ENCODE measurements at places on chromosomes 5 and 9. TPM values are rescaled to one million over a fixed set of nuclear protein-coding genes. Genes with fewer than 3 reads are reported as not detected.

DNA sequence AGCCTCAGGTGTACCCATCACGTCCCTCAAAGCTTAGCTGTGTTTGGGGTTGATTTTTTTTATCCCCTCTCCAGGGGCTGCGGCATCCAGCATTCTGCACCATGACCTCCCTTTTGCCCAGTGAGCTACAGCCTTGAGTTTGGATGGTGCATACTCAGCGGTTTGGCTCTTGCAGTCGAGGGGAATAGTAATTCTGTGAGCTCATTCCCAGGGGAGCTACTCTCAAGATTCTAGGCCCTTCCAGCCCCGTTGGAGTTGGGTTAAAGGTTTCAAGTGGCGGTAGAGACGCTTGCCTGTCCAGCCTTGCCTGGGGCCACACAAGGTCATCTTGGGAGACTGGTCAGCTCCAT, 102.2 kb upstream of the SPRY4 start:
- DNase-seq, result no peak

- peak; percentile 21 for DNase-seq
Measured at GRCh38 chr5:67156976-67157583, 39.5 kb downstream of the CD180 start.

DNA sequence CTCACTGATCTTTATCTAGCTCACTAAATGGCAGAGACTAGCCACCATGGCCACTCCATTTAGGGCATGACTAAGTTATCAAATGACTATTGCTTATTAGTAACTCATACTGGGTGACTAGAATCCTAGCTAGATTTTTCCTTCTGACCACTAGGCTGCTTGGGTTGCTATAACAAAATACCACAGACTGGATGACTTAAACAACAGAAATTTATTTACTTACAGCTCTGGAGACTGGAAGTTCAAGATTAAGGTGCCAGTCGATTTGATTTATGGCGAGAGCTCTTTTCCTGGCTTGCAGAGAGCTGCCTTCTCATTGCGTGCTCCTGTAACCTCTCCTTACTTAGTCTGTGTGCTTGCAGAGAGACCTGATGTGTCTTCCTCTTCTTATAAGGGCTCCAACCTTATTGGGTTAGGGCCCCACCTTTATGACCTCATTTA, 55.0 kb upstream of the APC start:
- no peak for DNase-seq

Gene CFAP90
- not detected for total RNA-seq

Gene BNC2
- 2.7 TPM for total RNA-seq

DNA sequence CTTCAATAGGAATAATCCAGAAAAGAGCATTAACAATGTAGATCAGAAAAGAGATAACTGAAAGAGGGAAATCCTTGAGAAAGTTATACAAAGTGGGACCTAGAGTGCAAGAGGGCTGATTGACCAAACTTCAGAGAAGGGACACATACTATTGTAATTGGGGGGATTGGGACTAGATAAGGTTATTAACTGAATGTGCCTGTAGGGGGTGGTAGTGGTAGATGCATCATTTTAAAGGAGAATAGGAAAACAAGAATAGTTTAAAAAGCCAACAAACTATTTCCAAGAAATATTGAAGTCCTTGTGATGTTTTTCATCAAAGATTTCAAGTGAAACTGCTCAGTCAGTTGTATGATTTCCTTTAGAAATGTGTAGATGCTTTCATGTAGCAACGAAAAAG, 468.5 kb downstream of the TAF11L14 start:
- DNase-seq, result no peak

GRCh38 chr5:13994621-13995253, 50.2 kb upstream of the DNAH5 start:
- DNase-seq, result no peak

Gene CXCL14
- 1.7 TPM for total RNA-seq

DNA sequence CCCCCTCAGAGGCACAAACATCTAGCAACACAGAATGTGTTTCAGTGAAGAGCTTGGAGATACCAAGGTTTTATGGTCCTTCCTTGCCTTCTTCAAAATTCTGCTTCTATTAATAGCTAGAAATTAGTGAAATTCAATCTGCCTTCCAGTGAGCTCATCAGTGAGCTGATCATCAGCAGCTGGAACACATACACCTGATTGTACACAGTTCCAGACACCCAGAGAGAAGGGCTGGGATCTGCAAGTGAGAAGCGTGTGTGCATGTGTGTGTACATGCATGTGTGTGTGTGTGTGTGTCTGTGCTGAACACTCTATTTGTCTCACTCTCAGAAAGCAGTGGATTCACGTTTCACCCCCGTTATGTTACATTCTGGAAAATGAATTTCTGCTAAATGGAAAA, 28.5 kb downstream of the CFAP90 start:
- DNase-seq, result no peak

- DNase-seq, result no peak
Measured at GRCh38 chr5:8094304-8094703, 225.4 kb downstream of the MTRR start.

Gene CDH9
- total RNA-seq, result not detected

- no peak for DNase-seq
Measured at GRCh38 chr9:124398191-124398935, 16.9 kb downstream of the PSMB7 start.

GRCh38 chr9:127126971-127127370, 4.5 kb upstream of the ANGPTL2 start:
- DNase-seq, result no peak

Gene LCN1
- not detected for total RNA-seq

DNA sequence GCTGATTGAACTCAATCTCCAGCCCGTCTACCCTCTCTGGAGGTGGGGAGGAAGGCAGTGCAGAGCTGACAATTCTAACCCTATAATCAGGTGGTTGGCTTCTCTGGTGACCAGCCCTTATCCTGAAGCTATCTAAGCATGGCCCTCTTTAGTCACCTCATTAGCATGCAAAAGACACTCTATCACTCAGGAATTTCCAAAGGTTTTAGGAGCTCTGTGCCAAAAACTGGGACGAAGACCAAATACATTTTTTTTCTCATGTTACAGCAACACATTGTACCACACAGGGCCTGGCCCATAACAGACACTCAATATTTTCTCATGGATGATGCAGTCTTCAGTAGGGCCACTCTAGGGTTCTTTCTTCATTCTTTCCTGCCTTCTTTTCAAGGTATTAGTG, 118.8 kb upstream of the VLDLR start:
- no peak for DNase-seq

Gene LRRC19
- not detected for total RNA-seq

DNA sequence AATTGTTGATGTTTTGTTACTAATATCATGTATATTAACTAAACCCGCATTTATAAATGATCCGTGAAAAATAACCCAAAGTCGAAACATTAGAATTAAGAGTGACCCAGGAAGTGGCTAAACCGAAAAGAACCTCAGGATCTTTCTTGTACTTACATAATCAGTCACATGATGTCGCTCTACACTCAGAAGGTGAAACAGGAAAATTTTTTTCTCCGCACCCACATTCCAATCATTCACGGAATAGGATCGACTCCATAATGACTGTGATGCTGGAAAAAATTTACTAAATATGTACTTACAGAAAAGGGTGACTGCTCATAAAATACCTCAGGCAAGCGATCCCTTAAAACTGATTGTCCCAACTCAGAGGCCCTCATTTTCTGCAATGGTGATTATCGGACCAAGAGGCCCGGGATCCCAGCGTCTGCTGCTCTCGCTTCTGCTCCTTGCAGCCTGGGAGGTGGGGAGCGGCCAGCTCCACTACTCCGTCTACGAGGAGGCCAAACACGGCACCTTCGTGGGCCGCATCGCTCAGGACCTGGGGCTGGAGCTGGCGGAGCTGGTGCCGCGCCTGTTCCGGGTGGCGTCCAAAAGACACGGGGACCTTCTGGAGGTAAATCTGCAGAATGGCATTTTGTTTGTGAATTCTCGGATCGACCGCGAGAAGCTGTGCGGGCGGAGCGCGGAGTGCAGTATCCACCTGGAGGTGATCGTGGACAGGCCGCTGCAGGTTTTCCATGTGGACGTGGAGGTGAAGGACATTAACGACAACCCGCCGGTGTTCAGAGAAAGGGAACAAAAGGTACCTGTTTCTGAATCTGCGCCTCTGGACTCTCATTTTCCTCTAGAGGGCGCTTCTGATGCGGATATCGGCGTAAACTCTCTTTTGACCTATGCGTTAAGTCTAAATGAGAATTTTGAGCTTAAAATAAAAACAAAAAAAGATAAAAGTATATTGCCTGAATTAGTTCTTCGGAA, at the start of gene PCDHA12:
PCDHA12 (plus strand) TSS at position 224 of the 981 bp plus-strand sequence; CDS start at position 389, 165 bp downstream.
- no peak for DNase-seq

DNA sequence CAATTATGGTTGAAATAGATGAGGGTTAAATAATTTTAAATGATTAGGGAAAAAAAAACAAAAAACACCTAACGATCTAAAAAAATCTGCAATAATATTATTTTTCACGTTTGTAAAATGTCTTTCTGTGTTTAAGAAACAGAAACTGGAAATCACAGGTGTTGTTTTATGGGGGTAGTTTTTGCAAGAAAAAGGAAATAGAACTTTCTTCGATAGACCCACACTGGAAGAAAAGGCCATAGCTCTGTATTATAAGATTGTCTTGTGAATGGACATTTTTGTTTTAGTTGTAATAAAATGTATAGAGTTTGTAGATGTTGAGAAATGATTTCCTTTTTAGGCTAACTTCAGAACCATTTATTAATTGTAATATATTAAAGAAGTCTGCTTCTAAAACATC, 5.5 kb downstream of the CSNK1G3 start:
- no peak for DNase-seq

GRCh38 chr5:97009212-97009898, 73.5 kb downstream of the LNPEP start:
- DNase-seq, result no peak

DNA sequence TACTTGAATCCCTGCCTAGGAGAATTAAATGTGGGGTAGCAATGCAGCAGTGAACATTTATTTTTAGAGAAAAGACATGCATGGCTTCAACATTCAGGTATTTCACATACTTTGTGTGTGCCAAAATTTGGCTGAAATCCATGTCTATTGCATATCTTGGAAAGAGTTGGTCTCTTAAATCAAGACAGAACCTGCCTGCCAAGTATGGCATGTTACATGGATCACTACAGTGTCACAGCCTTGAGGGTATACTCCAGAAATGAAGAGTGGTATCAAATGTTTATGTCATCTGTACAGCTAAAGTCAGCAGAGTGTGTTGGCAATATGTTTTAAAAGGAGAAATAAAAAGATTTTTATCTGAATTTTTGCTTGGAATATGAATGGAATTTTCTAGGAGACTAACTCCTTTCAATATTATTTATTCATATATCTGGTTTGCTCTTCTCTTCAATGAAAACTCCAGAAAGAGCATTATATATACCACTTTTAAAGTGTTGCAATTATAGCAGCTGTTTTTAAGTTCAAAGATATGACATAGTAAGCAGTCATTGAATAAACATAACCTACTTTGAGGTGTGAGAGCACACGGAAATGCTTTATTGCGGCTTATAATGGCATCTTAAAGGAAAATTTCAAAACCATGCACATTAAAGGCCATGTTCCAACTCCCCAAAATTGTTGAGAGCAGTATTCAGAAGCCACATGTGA, 95.4 kb upstream of the MINAR2 start:
- no peak for DNase-seq

- no peak for DNase-seq
Measured at GRCh38 chr5:133376986-133377385, 235.4 kb downstream of the FSTL4 start.

DNA sequence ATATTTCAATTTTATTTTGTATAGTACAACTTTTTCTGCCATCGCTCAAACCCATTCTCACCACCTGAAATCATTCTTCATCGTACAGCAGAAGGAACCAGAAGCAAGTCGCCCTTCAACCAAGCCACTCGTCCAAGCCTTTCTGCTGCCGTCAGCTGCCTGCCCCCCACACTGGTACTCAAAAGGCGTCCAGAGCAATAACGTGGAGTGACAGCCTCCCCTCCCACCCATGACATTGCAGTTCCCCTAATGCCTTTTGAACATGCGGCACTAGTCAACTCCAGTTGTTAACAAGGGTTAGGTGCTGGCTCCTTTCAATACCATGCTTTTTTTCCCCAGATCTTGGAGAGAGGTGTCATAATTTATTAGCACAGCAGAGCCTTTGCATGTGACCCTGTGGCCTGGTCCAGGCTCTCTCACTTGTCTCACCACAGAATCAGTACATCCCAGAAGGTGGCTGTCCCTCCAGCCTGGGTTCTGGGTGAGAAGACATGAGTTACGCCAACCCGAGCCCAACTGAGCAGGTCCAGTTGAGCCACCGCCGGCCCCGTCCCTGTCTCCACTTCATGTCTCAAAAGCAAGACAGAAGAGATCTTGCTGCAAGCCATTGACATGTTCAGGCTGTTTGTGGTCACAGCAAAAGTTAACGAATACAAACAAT, 20.4 kb upstream of the MED10 start:
- DNase-seq, result no peak

- no peak for DNase-seq
Measured at GRCh38 chr5:67435032-67435431, 238.4 kb upstream of the CD180 start.

Gene PCDHB16
- 3.7 TPM for total RNA-seq

DNA sequence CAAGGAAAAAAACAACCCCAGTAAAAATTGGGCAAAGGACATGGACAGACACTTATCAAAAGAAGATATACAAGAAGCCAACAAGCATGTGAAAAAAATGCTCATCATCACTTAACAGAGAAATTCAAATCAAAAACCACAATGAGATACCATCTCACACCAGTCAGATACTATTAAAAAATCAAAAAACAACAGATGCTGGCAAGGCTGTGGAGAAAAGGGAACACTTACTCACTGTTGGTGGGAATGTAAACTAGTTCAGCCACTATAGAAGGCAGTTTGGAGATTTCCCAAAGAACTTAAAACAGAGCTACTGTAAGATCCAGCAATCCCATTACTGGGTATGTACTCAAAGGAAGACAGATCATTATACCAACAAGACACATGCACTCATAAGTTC, 157.4 kb downstream of the EDIL3 start:
- DNase-seq, result no peak

Gene PRELID2
- total RNA-seq, result 8.9 TPM

- no peak for DNase-seq
Measured at GRCh38 chr5:15575666-15576065, 75.7 kb downstream of the FBXL7 start.

DNA sequence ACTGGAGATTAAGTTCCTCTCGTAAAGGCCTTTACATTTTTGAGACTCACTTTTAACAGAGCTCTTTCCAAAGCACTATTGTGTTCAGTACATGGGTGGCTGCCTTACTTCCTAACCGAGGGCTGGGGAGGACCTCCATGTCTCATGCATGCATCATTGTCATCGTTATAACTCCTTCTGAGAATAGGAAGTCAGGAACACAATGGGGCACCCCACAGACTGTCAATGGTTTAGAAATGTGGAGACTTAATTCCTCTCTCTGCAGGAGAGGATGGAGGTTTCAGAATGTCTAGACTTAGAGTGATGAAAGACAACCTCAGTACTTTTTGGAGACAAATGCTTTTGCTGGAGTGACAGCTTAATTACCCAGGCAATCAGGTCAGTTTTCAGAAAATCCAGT, 83.9 kb downstream of the PRLR start:
- no peak for DNase-seq

Gene CYSRT1
- total RNA-seq, result 0.14 TPM

GRCh38 chr5:78544561-78545201, 103.9 kb downstream of the LHFPL2 start:
- DNase-seq, result peak; percentile 30

Gene PSMB7
- total RNA-seq, result 507 TPM

- no peak for DNase-seq
Measured at GRCh38 chr9:121138973-121139372, 62.7 kb downstream of the RAB14 start.

Measured in H4 (cell line).